Activated CD4-positive, CD25-positive, alpha-beta regulatory T cell treated with anti-CD3 and anti-CD28 coated beads, Interleukin-2, amount 50 U/mL, for 24 hours (primary cell): ENCODE measurements at places on chromosomes 1 and 21.
A peak's percentile ranks its signal among the peaks of the same experiment; 100 is the strongest.

GRCh38 chr1:111127923-111128643 lies 11.8 kb downstream of the DRAM2 start:
- peak; percentile 58 for ATAC-seq

GRCh38 chr21:44742418-44743153 lies 31.2 kb upstream of the TSPEAR start:
- no peak for ATAC-seq

GRCh38 chr1:34929497-34929852 lies at the start of gene DLGAP3:
TSS of gene DLGAP3 (minus strand) at chr1:34929650. CDS start at chr1:34905383, 24,267 bp downstream.
- ATAC-seq: no peak

DNA sequence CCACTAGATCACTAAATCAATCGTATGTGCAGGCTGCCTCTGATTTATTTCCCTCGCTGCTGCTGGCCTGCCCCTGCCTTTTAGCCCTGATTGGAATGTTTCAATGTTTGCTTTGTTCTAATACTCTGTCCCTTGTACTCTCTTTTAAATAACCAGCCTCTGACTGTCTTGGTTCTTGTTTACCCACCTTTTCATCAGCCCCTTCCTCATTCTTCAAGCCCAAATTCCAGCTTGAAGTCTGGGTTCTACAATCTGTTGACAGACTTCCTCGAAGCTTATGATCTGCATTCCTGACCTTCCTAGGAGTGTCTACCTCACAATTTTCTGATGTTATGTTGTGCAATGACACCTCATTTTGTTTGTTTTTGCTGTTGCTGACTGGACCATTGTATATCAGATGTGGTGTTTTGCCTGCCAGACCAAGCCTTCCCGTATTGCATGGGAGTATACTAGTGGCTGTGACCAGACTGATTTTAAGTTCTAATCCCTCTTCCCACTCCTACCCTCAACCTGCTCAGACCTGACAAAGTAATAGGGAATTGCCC lies 46.6 kb upstream of the APOBEC4 start:
- no peak for ATAC-seq

DNA sequence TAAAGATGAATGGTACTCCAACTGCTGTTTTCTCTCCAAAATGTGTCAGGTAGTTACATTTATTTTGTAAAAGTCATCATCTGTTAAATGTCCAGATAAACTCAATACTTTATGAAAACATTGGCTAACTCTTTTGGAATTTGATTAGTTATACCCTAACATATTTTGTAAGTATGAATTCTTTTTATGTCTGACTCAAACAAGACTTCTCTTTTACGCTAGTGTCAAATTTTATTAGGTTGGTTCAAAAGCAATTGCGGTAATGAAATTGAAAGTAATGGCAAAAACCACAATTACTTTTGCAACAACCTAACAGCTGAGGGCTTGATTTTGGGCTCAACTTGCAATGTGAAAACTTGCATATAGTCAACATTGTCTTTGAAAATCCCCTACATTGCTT lies 41.0 kb upstream of the USP25 start:
- ATAC-seq: no peak

GRCh38 chr1:9826616-9827015 lies 2.9 kb upstream of the CLSTN1 start:
- ATAC-seq: no peak

DNA sequence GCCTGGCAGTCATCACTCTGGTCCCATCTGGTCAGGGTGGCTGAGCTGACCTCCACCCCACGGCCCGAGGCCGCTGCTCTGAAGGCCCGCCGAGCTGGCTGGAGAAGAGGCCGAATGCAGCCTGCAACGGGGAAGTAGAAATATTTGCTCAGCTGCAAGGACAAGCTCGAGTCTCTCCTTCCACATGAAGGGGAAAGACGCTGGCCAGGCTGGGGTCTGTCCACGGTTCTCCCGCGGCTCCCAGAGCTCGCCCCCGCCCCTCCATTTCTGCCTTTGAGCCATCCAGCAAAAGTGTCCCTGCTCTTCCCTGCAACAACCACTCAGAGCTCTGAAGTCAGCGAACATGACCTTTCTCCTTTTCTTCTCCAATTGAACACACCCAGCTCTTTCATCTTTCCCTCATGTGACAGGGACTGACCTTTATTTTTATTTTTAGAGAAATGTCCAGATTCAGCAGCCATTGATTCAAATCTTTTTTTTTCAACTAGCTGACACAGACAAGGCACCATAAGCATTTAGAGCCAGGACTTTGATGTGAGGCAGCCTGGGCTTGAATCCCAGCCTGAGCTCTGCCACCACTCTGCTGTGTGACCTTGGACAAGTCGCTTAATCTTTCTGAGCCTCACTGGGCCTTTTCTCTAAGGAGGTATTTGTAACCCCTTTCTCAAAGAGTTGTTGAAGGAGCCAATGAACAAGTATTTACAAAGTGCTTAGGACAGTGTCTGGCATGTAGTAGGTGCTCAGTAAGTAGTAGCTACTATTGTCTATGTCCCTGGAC lies 149.3 kb upstream of the WNT4 start:
- no peak for ATAC-seq

- peak; percentile 81 for ATAC-seq
These were observed 21.4 kb downstream of the SLC2A7 start for GRCh38 chr1:9004700-9005394.

DNA sequence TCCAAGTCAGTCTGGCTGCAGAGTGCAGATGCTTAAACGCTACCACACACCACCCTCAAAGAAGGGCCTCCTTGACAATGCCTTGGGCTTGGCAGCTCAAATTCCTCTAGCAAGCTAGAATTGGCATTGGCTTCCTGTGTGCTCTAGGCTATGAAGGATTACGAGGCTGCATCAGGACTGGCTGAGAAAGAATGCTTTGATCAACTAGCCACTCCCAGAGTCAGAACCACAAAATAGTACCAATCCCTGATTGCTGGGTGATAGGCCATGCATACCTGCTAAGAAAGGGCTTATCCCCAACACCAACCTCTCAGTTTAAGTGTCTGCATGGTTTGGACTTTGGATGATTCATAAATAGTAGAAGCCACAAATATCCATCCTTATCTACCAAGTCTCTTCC lies 504.9 kb downstream of the OMA1 start:
- no peak for ATAC-seq

DNA sequence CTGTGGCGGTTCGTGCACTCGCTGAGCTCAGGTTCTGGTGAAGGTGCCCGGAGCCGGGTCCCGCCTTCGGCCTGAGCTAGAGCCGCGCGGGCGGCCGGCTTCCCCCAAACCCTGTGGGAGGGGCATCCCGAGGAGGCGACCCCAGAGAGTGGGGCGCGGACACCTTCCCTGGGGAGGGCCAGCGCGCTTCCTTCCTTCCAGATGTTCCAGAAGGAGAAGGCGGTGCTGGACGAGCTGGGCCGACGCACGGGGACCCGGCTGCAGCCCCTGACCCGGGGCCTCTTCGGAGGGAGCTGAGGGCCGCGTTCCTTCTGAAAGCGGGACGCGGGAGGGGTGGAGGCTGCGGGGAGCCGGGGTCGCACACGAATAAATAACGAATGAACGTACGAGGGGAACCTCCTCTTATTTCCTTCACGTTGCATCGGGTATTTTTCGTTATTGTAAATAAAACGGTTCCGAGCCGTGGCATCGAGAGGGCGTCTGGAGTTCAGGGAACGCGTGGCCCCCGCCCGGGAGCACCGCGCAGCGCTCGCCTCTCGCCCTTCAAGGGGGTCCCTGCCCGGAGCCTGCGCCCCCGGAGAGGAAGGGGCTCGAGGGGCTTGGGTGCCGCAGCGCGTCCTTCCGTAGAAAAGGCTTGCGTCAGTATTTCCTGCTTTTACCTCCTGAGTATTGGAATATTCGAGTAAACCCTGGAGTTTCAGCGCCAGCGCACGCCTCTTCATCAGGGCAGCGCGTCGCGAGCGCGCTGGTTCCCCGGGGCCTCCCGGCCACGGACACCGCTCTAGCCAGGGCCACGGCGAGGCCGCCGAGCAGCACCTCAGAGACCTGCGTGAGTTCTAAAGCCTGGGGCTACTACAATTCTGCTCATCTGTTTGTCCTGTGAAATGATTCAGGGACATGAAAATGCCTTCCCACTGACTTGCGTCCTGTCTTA lies 11.5 kb downstream of the YBEY start:
- ATAC-seq: no peak

DNA sequence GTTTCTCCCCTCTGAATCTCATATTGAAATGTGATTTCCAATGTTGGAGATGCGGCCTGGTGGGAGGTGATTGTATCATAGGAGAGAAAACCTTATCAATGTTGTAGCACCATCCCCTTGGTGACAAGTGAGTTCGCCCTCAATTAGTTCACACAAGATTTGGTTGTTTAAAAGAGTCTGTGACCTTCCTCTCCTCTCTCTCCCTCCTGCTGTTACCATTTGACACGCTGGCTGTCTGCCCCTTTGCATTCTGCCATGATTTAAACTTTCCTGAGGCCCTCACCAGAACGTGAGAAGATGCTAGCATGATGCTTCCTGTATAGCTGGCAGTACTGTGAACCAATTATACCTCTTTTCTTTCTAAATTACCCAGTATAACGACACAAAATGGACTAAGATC lies 730.9 kb upstream of the PRMT6 start:
- no peak for ATAC-seq

DNA sequence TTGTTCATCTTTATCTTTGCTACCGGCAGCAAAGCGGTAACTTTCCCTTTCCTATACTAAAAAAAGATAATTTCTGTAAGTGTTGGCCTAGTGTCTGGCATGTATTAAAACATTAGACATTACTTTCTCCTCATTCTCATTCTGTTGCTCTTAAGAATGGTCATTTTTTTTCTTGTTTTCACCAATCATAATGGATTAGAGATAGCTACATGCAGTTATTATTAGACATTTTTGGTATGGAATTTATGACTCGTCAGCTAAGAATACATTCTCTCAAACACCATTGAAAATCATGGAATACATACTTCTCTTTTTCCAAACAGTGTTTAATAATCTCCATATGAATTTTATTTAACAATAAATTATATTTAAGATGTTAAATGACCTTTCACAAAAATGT lies 1154.6 kb downstream of the BRINP3 start:
- ATAC-seq: no peak

DNA sequence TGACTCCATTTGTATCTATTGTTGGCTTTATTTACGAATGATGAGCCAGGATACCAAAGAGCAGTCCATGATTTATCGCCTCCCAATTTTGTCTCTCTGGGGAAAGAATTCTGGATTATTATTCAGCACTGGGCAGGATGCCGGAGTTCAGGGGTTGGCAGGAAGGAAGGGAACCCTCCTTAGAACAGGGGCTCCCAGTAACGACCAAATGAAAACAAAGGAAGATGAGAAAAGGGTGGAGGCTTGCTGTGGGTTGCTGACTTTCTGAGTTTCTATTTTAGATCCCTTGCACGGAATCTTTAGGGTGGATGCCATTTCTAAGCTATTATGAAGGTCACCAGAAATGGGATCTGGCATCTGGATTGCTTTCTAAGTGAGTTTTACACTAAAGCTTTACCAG lies 231.2 kb upstream of the LYPLAL1 start:
- no peak for ATAC-seq

- no peak for ATAC-seq
These were observed 27.1 kb upstream of the LRRC38 start for GRCh38 chr1:13540866-13541265.

DNA sequence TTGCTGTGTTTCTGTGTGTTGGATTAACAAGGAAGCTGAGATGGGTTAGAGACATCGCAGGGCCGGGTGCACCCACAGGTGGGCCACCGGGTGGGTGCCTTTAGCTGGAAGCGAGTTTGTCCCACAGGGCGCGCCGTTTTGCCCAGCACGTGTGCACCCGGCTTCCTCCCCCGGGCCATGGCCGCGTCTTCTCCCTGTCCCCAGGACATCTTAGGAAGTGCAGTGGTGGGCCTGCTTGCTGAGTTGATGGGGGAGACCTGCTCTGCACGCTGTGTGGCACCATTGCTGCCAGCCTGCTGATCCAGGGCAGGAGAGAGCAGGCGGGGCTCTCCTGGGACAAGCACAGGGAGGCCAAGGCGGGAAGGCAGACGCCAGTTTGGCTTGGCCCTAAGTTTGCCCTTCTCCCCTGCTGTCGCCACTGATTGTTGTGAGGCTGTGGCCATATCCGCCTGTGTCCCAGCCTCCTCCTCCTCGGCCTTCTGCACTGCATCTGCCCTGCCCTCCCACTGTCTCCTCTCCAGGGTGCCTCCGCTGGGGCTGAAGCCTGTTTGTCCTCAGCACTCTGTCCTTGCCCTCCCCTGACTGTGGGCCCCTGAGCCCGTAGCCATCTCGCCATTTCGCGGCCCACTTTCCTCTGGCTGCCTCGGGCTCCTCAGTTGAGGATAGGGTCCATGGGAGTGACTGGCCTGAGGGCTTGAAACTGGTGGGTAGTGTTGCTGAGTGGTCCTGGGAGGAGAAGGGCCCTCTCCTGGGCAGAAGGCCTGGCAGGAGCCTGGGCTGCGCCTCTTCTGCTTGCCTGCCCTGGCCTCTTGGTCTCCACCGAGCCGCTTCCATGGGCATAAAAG lies 47.6 kb downstream of the PKNOX1 start:
- ATAC-seq: no peak

GRCh38 chr1:244231572-244232315 lies 180.7 kb downstream of the ZBTB18 start:
- ATAC-seq: no peak

GRCh38 chr1:187451238-187451637 lies 622.5 kb downstream of the PLA2G4A start:
- no peak for ATAC-seq

DNA sequence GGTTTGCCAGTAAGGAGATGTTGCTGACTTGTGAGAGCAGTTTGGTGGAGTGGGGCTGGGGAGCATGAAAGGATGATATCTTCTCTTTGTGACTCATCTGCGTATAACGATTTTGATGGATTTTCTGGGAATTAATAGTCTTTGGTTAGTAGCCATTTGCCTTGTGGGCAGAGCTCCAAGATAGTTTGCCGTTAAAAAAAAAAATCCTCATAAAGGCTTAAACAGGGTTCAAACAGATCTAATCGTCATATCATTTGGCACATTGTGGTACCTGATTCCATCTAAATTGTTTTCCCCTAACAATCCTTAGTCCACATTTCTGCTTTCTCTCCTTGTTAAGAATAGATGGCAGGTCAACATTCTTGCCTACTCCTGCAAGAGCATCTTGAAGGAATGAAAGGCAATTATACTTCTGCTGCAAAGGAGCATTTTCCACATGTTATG lies 168.0 kb downstream of the PPP1R12B start:
- ATAC-seq: no peak

GRCh38 chr1:45260244-45260643 lies 53.8 kb upstream of the ZSWIM5 start:
- no peak for ATAC-seq

- no peak for ATAC-seq
These were observed 1.4 kb upstream of the VANGL1 start for GRCh38 chr1:115640384-115640783.

DNA sequence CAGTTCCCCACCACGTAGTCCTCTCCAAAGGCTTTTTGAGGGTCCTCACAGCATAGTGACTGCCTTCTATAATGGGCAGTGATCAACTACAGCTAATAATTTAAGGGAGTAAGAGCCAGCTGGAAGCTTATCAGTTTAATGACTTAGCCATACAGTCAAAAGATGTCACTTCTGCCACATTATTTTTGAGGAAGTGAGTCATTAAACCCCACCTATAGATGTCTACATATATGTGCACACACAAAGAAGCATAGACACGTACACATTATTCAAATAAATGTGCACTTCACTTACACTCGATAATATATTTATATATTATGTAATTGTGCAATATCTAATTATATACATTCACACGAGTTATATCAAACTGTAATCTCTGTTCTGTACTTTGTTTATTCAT lies 1704.7 kb downstream of the KCNT2 start:
- ATAC-seq: no peak
